ENCODE measurements at places on chromosomes 4 and X.

GRCh38 chr4:35342833-35343232 lies 901.5 kb downstream of the ARAP2 start:
- peak; percentile 1 for DNase-seq

GRCh38 chrX:132480581-132481203 lies 8.1 kb downstream of the MBNL3 start:
- DNase-seq, result peak; percentile 80

DNA sequence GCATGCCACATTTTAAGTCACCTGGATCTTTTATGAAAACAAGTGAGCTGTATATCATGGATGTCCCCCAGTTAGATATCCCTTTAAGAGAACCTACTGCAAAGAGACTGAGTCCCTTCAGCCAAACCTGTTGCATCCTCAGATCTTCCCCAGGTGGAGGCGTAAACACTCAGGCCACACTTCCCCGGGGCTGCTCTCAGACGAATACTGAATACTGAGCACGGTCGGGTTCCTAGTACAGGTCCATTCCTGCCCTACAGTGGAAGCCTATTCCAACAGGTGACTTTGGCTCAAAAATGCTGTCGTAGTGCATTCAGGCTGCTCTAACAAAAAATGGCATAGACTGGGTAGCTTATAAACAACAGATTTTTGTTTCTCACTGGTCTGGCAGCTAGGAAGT lies 320.2 kb upstream of the CLNK start:
- no peak for DNase-seq

- no peak for DNase-seq
Measured at GRCh38 chr4:88720451-88721428, 23.1 kb upstream of the NAP1L5 start.

DNA sequence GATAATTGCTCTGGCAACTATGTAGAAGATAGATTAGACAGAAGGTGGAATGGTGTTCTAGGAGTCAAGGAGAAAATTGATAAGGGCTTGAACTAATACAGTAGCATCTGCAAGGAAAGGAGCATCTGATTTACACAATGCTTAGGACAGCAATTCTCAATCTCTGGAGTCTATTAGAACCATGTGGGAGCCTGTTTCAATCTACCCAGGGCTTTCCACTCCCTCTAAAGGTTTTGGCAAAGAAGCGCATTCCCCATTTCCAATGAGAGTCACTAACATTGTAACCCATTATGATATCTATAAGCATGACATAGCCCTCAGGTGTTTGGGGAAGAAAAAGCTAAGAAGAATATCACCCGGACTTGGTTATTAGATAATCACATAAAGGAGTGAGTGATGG lies 168.2 kb downstream of the COL25A1 start:
- no peak for DNase-seq

GRCh38 chr4:39032218-39033085 lies at the start of gene TMEM156:
TMEM156 (minus strand) TSS chr4:39032409; CDS start chr4:39032313, 96 bp downstream.
- DNase-seq, result peak; percentile 88
